ENCODE measurements at places on chromosomes 4 and X. TPM values are rescaled to one million over a fixed set of nuclear protein-coding genes. Genes with fewer than 3 reads are reported as not detected.

Gene CXCL3
- 0.49 TPM for total RNA-seq

Gene EDNRA
- 51.1 TPM for total RNA-seq

Gene AWAT2
- total RNA-seq: 2.5 TPM

DNA sequence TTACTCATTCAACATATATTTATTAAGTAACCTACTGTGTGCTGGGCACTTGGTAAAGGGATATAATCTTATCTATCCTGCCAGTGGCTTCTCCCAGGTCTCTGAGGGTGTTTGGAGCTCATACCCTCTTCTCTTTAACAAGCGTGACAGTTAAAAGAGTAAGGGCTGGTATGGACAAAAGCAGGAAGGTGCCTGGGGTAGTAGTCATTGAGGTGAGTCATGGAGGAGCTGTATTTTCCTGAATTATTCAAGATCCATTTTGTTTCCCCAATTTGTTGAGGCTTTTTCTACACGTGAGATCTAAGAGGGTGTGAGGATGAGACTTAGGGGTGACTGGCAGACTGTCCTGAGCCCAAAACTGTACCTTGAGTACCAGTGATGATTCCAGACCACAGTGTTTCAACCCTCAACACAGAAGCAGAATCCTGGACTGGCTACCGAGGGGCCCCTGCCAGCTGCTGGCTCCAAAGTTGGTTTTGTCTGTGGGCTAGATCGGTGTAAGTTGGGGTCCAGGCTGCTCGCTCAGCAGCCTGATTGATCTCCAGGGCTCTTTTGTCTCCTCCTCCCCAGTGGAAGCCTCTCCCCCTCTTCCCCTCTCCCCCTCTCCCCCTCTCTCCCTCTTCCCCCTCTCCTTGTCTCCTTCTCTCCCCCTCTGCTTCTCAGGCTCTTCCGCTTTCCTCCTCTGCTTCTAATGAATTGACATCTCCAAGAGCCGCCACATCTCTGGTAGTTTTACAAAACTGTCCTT is at the start of gene DRP2:
TSS of gene DRP2 (plus strand) at position 671 of the 748 bp plus-strand sequence. CDS start 11,862 bp downstream, outside the sequence.
- DNase-seq: no peak

DNA sequence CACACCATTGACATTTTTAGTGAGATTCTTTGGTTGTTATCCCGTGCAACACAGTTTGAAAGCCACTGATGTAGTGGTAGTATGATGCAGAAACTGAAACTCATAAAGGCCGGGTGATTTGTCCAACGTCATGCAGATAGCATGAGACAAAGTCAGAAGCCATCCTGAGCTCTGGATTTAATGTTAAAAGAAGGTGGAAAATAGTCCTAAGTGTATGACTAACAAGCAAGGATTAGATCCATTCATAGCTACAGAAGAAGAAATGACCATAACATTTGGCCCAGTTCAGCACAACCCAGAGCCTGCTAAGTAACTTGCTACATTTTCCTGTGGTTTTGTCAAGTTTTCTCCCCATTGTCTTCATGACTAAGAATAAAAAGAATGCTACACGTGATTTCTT is 142.4 kb downstream of the AMELX start:
- DNase-seq: no peak

DNA sequence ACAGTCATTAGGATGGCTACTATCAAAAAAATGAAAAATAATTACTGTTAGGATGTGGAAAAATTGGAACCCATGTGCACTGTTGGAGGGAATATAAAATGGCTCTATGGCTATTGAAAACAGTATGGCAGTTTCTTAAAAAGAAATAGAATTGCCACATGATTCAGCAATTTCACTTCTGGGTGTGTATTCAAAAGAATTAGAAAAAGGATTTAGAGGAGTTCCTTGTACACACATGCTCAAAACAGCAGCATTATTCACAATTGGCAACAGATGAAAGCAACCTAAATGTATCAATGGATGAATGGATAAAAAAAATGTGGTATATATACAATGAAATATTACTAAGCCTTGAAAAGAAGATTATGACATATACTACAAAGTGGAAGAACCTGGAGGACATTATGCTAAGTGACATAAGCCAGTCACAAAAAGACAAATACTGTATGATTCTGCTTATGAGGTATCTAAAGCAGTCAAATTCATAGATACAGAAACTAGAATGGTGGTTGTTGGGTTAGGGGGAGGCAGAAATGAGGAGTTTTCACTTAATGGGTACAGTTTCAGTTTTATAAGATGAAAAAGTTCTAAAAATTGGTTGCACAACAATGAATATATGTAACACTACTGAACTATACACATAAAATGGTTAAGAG is 123.2 kb downstream of the ELOVL6 start:
- no peak for DNase-seq
